ENCODE measurements at places on chromosomes 7 and 10.

DNA sequence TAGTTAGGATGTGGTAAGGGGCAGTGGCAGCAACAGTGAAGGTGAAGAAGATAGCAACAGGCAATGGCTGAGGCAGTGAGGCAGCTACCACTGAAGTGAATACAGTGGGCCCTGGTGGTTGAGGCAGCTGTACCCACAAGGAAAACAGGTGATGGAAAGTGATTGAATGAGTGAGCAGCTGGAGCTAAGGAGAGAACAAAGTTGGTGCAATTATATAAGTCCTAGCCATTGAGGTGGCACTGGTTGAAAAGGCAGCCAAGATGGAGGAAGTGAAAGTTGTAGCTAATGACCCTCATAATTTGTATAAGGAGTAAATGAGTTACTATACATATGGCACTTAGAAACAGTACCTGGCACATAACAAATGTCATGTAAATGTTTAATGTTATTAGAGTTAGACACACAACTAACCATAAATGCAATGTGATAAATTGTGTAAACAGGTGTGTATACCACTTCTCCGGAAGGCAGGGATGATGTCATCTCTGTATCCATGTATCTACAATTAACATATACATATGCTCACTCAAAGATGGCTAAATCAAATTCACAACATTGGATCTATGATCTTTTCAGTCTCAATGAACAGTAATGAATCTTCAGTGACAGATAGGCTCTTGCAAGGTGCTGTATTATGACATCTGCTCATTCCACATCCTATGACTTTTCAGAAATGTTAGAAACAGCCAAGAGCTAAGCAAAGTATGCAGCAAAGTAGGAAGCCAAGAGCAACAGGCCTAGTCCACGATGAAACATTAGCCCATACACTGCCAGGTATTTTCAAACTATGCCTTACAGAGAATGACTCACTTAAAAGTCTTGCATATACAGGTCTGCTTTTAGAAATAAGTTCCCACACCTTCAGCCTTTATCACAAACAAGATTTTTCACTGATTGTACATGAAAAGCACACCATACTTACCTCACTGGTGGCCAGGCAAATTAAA is 10.7 kb downstream of the XPNPEP1 start:
- no peak for DNase-seq

DNA sequence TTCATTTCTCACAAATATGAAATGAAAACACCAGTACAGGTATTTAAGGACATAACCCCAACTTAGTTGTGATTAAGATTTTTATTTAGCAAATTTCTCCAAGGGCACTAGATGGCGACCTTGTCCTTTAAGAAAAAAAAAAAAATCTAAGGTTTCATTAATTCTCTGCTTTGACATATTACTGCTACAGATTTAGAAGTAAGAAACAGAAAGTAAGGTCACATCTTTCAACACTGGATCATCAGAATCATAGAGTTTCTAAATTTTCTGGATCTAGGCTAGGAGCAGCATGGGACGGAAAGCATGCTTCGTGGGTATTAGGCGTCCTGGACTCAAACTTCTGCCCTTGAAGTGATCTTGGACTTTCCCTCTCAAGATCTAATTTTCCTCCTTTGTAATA is 85.5 kb upstream of the PRKG1 start:
- DNase-seq, result no peak

GRCh38 chr10:77079592-77080300 is 557.9 kb downstream of the KCNMA1 start:
- no peak for DNase-seq

DNA sequence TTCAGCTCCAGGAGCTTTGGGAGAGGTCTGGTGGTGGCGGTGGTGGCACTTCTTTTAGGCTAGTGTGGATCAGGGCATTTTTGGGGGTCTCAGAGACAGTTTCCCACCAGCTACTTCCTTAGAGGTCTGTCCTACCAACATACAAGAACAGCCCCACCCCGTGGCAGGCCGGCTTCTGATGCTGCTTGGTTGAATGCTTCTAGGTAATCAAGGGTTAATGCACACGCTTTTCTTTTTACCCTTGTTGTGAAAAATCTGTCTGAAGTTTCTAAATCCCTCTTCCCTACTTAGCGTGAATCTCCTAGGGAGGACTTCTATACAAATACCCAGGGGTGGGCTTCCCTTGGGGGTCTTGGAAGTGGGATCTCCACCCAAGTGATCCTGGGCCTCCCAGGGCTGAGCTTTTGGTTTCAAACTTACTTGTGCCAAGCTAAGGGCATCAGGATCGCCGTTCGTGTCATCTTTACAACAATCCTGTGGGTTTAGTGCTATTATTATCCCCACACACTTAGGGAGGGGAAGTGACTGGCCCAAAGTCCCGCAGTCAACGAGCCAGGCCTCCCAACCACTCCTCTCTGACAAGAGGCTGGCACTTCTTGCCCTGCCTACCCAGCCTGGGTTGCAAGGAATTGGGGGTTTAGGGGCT is 1.7 kb downstream of the SH2B2 start:
- DNase-seq, result no peak

- no peak for DNase-seq
Observed at GRCh38 chr7:92790992-92791391, 45.4 kb downstream of the CDK6 start.

DNA sequence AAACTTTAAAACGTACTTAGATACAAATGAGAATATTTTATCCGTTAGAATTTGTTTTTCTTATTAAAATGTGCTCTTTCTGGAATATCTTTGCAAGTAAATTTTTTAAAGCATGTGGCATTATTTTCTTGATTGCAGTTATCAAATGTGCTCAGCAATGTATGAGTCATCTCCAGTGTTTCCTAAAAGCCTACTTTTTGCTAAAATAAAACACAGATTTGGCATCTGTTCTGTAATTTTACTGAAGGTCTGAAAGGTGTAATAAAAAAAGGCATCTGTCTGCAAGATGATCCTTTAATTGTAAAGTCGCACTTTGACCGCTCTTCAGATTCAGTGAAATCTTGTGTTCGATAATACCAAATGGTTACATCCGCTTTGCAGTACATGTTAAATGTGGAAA is 3.4 kb downstream of the GNAT3 start:
- no peak for DNase-seq

- no peak for DNase-seq
Observed at GRCh38 chr10:133438711-133439273, 14.4 kb upstream of the SPRN start.

DNA sequence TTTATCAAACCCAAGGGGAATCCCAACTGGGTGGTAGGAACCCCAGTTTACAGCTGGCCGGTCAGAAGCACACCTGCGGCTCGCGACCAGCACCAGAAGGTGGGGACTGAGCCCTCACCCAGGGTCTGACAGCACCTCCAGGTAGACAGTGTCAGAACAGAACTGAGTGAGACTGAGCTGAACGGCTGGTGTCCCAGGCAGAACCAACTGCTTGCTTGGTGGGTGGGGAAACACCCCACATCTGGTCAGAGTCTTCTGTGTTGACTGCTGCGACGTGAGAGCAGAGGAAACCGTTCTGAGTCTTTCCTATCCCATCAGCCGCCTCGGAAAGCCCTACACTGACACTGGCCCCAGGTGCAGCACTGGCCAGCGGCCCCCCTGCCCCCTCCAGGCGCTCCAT is 160.7 kb downstream of the MAD1L1 start:
- no peak for DNase-seq

- no peak for DNase-seq
Observed at GRCh38 chr10:23381298-23382040, 36.9 kb upstream of the C10orf67 start.

DNA sequence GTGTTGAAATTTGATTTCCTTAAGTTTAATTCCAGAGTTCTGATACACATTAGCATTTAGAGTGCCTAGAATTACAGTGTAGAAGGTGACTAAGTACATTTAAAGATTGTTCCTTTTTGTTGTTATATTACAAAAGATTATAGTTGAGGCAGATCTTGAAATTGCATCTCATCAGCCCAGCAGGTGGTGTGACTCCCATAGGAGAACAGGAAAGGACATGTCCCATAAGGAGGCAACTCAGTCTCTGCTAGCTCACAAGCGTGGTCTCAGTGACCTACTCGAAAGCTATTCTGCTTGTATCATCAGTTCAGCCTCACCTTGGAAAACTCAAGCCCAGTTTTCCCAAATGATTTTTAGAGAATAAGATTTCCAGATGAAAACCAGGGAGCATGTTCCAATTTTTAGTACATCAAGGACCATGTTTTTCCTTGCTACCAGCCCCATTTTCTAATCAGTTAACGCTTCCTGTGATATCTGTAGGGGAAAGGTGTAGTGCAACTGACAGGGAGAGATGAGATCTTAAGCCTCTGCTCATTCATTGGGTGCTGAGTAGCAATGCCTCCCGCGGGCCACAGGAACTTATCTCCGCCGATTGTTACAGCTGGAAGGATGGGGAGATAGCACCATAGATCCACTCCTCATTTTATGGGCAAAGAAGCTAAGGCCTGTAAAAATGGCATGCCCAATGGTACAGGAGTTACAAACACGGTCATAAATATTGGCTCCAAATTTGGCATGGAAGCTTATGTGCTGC is 1.1 kb upstream of the GNAI1 start:
- DNase-seq, result no peak

- no peak for DNase-seq
Observed at GRCh38 chr10:119025776-119026175, 3.7 kb upstream of the NANOS1 start.

DNA sequence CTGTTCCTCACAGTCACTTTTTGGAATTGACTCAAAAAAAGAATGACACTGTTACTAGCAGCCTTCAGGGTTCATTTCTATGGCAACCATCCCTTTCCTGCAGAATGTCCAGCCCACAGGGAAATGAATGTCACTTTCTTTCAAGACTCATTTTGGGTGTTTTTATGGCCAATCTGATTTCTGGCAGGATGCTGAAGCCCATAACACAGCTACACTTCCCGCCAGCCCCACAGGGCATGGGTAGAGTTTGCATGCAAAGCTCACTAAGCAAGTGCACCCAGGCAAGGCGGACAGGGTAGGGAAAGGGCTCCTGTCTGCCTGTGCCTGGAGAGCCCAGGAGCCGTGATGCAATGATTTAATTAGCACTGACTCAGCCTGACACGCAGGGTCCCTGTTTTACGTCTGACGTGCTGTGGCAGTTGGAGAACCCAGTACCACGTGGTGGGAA is 26.1 kb upstream of the GPAM start:
- DNase-seq, result no peak

GRCh38 chr10:20287586-20287985 is 471.4 kb downstream of the PLXDC2 start:
- DNase-seq, result no peak

DNA sequence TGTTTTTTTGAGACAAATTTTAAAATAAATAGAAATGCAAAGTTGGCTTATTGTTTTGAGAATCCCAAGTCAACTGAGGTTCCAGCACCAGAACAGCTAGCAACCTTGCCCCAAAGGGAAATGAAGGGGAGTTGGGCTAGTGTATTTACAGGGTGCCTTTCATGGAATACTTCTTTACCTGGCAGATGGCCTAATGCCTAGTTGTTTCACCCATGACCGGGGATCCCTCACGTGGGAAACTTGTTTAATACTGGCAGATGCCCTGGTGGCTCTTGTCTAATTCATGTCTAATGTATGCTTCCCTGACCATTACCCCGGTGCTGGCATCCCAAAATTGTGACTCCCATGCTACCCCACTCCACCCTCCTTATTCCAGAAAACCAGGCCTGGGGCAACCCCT is 861.1 kb upstream of the ZWINT start:
- DNase-seq, result no peak

DNA sequence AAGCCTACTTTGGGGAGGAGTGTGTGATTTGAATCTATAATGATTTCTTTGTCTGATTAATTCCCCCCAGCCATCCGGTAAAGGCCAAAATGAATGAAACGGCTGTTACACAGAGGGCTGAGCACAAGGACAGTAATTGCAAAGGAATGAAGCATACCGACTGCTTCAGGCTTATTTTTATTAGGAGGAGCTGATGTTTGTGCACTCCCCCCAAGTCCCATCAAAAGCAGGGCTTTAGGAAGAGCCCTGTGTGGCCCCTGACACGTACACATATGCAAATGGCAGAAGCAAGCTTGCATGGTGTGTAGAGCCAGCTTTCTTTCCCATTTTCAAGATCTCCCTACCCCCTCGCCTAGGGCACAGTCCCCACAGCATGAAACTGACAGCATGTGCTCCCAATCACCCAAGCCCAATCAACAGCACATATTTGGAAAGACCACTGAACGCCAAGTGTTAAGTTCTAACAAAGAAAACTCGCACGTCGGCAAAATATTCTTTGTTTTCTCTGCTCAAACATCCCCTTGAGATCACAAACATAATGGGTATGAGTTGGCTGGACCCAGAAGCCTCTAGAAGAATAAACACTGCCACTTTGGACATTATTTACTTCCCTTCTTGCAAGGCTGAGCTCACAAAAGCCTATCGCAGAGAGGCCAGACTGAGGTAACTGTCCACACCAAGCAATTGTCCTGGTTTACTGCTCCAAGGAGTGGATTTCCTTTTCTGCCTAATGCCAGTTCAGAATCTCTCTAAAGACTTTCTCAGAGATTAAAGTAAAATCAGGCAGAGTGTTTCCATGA is 143.0 kb downstream of the CUBN start:
- no peak for DNase-seq

DNA sequence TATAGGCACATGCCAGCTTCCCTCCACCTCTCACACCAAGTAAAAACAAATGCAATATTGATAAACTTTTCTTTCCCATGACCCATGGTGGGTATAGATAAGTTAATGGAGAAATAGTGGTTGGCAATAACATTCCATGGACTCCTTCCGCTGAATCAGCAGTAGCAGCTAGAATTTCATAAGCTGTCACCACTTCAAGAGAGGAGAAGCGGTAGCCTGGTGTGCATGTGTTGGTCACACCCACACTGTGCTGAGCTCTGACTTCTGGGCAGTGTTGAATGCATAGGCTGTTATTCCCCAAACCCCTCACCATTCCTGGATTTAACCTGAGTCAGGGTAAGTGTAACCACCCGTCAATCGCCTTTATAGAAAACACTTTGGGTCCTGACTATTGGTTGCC is 32.5 kb upstream of the BMPER start:
- DNase-seq, result no peak

GRCh38 chr7:51593628-51594027 is 277.0 kb upstream of the COBL start:
- DNase-seq, result no peak

GRCh38 chr10:91433620-91434019 is 23.5 kb downstream of the HECTD2 start:
- no peak for DNase-seq

DNA sequence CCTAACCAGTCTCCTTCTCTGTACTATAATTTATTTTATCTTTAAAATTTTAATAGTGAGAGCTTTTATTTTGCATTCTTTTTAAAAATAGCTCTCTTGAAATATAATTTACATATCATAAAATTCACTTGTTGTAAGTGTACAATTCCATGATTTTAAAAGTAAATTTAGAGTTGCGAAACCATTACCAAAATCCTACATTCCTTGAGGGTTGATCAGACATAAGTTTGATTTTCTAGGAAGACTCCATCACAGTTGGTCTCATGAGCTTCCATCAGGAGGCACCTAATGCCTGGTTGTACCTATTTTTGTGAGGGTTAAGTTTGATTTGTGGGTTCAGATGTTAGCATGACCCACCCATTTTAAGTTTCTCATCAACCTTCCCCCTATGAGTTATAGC is 108.1 kb downstream of the BMPER start:
- DNase-seq, result no peak

- DNase-seq, result no peak
Observed at GRCh38 chr10:125756853-125757487, 18.7 kb downstream of the MMP21 start.

GRCh38 chr7:100157334-100158228 is 942 bp downstream of the TRAPPC14 start:
- no peak for DNase-seq
